ENCODE measurements at places on chromosomes 3 and 15.
A peak's percentile ranks its signal among the peaks of the same experiment; 100 is the strongest.

DNA sequence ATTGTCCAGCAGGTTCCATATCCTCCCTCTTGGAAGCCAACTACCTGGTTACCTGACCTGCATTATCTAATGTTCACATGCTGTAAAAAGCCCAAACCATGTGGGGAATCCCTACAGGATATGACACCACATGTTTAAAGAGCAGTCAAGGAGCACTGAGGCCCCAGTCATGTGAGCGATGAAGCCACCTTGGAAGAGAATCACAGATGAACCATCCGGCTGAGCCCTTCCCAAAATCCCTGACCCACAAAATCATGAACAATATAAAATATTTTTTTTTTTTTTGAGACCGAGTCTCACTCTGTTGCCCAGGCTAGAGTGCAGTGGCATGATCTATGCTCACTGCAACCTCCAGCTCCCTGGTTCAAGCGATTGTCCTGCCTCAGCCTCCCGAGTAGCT is 10.6 kb upstream of the ANKDD1A start:
- no peak for DNase-seq

DNA sequence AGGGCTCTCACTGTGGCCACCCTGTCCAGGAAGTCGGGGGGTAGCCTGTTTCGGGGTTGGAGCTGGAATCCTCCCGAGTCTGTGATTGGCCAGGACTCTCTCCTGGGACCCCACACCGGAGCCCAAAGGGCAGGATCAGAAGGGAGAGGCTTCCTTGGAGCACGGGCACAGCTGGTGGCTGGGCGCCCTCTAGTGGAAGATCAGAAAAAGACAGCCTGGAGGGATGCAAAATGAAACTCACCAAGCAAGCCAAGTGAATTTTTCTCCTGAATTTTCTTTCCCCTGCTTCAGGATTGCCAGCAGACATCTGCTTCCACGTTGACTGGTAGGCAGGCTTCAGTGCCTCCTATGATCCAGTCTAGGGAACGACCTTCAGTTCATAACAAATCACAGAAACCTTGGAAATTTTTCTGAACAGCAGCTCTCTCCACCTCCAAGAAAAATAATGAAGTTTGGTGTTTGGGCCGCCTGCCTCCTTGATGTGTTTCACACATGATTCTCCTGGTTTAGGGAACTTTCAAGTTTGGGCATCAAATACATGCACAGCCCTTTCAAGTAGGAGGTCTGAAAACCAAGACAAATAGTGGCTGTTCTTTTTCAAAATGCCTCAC is 224.6 kb downstream of the VPS13C start:
- DNase-seq = peak; percentile 85

- no peak for DNase-seq
These were observed 74.3 kb downstream of the DCUN1D1 start for GRCh38 chr3:182906036-182906435.

- no peak for DNase-seq
These were observed 9.5 kb downstream of the EBLN2 start for GRCh38 chr3:73070675-73071575.

DNA sequence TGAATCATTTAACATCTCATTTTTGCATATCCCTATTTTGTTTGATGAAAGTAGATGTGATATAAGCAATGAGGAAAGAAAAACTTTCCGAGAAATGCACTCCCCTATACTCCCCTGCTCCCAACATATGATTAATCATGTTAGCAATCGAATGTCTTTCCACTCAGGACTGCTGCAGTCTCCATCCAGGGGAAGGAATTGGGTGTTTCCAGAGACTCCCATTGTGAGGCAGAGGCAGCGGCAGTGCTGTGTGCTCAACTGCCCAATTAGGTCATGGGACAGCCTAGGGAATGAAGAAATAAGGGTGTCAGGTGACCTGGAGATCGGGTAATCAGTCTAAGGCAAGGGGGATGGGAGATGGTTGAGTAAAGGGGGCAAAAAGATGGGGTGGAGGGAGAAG is 268.6 kb upstream of the MEIS2 start:
- DNase-seq = no peak

GRCh38 chr15:90956274-90957030 is 1.8 kb downstream of the RCCD1 start:
- DNase-seq = peak; percentile 61

- DNase-seq = peak; percentile 39
These were observed 21.9 kb downstream of the CDV3 start for GRCh38 chr3:133595341-133595740.

All from urothelium cell line (cell line).